Activated CD8-positive, alpha-beta memory T cell treated with anti-CD3 and anti-CD28 coated beads, Interleukin-2, amount 50 U/mL, for 48 hours (primary cell): ENCODE measurements at places on chromosomes 2 and 18.

- DNase-seq = no peak
Measured at GRCh38 chr18:58416704-58417683, 211.9 kb downstream of the ALPK2 start.

GRCh38 chr2:223950448-223951347 lies 5.6 kb upstream of the WDFY1 start:
- no peak for DNase-seq

- DNase-seq = no peak
Measured at GRCh38 chr2:65615602-65616001, 183.2 kb upstream of the SPRED2 start.

- DNase-seq = no peak
Measured at GRCh38 chr2:122743021-122743675, 987.7 kb downstream of the TSN start.

DNA sequence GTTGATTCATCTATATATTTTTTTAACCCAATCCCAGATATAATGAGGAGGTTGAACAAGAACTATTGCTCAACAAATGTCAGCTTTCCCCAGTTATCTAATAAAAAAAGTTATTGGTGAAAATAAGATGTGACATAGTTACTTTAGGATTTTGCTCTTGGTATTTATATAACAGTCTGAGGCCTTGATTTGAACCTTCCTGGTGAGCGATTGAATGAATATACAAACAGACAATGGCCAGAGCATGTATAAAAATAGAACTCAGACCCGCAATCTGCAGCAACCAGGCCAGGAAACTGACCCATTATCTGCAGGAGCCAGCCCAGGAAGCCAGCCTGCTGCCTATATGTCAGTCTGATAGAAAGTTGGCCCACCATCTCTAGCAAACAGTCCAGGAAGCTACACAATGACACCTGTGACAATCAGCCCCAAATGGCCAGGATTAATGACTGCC lies 81.6 kb downstream of the HS6ST1 start:
- DNase-seq = peak; percentile 3

GRCh38 chr2:42092084-42092996 lies 44.5 kb downstream of the PKDCC start:
- DNase-seq = no peak

- DNase-seq = no peak
Measured at GRCh38 chr2:178327516-178327915, 123.5 kb downstream of the PRKRA start.

GRCh38 chr2:191233533-191233932 lies 11.7 kb upstream of the MYO1B start:
- DNase-seq = no peak

DNA sequence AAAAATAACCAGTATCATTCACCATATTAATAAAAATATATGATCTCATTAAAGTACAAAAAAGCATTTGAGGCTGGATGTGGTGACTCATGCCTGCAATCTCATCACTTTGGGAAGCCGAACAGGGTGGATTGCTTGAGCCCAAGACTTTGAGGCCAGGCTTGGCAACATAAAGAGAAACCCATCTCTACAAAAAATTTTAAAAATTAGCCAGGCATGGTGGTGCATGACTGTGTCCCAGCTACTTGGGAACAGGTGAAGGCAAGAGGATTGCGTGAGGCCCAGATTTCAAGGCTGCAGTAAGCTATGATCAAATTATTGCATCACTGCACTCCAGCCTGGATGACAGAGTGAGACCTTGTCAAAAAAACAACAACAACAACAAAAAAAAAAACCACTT lies 75.9 kb downstream of the RAD51AP2 start:
- DNase-seq = no peak

DNA sequence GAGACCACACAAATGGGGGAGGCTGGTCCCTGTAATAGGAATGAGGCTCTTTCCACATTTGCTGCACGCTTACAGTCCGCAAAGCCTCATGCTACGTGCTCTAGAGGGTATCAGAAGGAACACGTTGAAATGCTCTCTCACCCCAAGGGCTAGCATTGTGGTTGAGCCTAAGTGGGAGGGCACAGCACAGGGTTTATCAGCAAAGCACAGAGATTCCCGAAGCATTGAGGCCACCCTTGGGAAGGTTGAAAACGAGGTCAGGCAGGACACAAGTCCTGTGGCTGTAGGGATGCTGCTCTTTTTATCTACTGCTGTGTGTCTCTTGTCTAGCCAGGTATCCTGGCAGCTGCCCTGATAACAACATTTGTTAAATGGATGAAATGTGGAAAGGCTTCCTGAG lies 378.3 kb downstream of the EN1 start:
- no peak for DNase-seq
